Fibroblast of the conjunctiva (primary cell): ENCODE measurements at places on chromosomes 2 and 18.
A peak's percentile ranks its signal among the peaks of the same experiment; 100 is the strongest.

DNA sequence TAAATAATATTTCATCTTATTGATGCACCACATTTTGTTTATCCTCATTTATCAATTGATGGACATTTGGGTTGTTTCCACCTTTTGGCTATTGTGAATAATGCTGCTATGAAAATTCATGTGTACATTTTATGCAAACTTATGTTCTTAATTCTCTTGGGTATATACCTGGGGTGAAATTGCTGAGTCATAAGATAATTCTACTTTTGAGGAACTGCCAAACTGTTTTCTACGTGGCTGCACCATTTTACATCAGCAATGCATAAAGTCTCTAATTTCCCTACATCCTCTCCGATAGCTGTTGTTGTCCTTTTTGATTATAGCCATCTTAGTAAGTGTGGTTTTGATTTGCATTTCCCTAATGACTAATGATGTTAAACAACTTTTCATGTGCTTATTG lies 116.5 kb upstream of the DLX2 start:
- DNase-seq, result no peak

GRCh38 chr18:62458868-62459716 lies 63.7 kb upstream of the ZCCHC2 start:
- DNase-seq, result no peak

GRCh38 chr2:9380702-9381628 lies 42.4 kb downstream of the ITGB1BP1 start:
- DNase-seq, result peak; percentile 93

DNA sequence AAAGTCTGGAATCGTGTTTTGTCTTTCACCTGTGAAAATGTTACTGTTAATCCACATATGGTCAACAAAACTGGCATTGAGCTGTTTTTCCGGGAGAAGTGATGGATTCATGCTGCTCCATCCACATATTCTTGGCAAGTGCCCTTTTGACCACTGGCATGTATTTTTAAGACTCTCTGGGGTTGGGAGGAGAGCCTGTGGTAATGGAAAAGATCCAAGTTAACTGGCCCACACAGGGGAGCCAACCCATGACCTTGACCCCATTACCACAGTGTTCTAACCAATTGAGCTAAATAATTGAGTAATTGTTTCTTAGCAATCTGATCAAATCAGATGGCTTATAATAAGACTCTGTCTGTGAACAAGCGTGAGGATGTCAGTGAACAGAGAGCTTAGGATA lies 296.2 kb upstream of the NRP2 start:
- no peak for DNase-seq

- DNase-seq, result peak; percentile 1
Measured at GRCh38 chr2:51624995-51625394, 593.1 kb upstream of the NRXN1 start.

DNA sequence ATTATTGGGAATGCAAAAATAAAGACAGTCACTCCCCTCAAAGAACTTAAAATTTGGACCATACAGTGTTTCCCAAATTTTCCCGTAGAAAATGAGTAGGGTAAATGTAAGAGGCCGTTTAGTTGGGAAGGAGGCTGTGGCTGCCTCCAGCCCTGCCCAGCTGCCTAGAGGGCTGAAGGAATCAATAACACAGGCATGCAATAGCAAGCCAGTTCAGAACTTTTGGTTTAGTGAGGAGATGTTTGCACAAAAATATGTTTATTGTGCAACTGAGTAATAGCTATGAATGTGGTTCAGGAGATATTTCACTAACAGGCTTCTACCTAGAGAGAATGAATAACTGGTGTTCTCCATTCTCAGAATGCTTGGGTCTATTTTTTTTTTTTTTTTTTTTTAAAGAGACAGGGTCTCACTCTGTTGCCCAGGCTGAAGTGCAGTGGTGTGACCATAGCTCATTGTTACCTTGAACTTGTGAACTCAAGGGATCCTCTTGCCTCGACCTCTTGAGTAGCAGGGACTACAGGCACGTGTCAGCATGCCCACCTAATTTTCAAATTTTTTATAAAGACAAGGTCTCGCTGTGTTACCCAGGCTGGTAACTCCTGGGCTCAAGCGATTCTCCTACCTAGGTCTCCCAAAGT lies 23.6 kb downstream of the UGP2 start:
- DNase-seq, result no peak
